Activated CD4-positive, alpha-beta T cell treated with anti-CD3 and anti-CD28 coated beads, Interleukin-2, amount 10 ng/mL, durations not matched to agents 24 days and 14 days (primary cell): ENCODE measurements at places on chromosomes 5 and 9. TPM values are rescaled to one million over a fixed set of nuclear protein-coding genes. Genes with fewer than 3 reads are reported as not detected.

The MUSK gene
- total RNA-seq = not detected in 2 replicates

The LMX1B gene
- not detected in 2 replicates for total RNA-seq

The VCAN gene
- 0.14 TPM in 1 of 2 replicates, not detected in the other for total RNA-seq

The SAXO1 gene
- total RNA-seq = not detected in 2 replicates
